ENCODE measurements at places on chromosomes 6 and 20.

GRCh38 chr6:139643986-139644385 lies 269.5 kb upstream of the CITED2 start:
- no peak for DNase-seq

DNA sequence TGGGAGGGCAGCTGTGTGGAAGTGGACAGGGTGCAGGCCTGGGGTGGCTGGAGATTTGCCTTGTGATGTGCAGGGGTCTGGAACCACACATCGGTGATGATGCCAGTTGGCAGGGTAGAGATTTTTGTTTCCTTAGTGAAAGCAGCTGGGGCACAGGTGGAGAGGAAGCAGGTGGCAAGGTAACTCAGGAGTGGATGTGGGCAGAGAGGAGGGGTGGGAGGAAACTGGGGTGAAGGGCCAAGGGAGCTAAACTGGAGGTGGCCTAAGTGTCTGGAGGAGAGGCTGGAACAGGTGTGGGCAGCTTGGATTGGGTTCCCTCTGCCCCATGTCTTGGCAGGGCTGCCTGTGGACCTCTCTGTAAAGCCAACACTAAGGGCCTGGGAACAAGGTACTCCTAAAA lies 4.7 kb upstream of the SCUBE3 start:
- DNase-seq, result no peak

- DNase-seq, result no peak
Observed at GRCh38 chr6:37262446-37263026, 4.6 kb upstream of the TMEM217 start.

- no peak for DNase-seq
Observed at GRCh38 chr6:156617376-156617775, 159.8 kb upstream of the ARID1B start.

GRCh38 chr6:105832313-105832761 lies 253.8 kb upstream of the PRDM1 start:
- no peak for DNase-seq

GRCh38 chr6:43708860-43709653 lies 21.5 kb upstream of the MRPS18A start:
- no peak for DNase-seq

DNA sequence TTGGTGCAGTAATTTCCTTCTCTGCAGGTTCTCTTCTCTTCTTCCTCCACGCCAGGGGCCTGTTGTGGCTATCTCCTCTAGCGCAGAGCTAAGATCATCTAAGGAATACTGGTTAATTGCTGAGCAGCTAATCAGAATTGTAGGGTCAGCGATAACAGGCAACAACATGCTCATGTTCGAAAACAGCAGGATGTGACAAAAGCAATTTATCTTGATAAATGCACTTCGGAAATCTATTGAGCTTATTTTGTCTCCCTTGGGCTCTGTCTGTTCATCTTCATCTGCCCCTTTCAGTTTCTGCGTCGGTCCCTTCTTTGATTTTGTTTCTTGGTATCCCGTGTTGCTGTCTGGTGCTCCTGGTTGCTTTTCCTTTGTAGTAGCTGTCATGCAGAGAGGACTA lies 67.3 kb upstream of the MAP3K7 start:
- DNase-seq, result no peak

- no peak for DNase-seq
Observed at GRCh38 chr6:163646866-163647265, 232.3 kb downstream of the QKI start.

DNA sequence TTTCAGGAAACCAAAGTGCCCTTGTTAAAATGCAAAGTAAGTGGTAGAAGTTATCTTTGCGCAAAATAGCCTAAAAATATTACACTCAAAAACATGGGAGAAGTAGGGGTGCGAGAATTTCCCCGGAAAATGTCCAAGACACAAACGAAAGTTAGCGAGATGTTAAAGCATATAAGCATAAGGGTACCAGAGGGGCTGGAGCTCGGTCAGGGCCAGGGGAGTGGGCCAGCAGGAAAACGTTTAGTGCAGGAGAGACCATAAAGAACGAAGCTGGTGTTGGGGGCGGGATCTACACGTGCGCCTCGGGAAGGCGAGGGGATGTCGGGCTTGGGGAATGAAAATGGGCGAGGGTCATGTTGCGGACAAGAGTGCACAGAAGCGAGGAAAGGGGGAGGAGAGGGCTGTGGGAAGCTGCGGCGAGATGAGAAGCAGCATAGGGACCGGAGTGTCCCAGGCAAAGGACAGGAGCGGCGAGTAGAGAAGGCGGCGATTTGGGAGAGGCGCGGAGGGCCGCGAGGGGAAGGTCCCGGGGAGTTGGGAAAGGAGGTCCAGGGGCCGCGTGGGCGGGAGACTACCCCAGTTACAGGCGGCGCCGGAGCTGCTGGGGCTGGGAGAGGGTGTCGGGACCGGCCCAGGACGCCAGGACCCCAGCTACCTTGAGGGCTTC lies 600 bp downstream of the XPO5 start:
- peak; percentile 52 for DNase-seq

GRCh38 chr20:46765506-46766120 lies 56.2 kb downstream of the SLC2A10 start:
- no peak for DNase-seq

- peak; percentile 92 for DNase-seq
Observed at GRCh38 chr6:30828027-30828962, 56.0 kb upstream of the DDR1 start.
